ENCODE measurements at places on chromosomes 16 and 17.
A peak's percentile ranks its signal among the peaks of the same experiment; 100 is the strongest.

DNA sequence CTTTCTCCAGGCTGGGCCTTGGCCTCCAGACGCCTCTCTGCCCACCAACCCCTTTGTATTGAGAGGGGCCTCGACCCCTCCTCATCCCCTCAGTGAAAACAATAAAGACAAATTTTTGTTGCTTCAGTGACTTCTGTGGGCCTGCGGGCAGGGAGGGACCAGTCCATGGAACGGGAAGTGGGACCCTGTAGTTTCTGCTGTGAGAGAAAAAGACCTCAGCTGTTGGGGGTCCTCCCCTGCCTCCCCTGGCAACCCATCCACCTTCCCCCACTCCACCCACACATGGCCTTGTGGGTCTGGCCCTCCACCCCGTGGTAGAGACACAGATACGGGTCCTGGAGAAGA is 3.5 kb downstream of the PPY start:
- DNase-seq, result no peak

DNA sequence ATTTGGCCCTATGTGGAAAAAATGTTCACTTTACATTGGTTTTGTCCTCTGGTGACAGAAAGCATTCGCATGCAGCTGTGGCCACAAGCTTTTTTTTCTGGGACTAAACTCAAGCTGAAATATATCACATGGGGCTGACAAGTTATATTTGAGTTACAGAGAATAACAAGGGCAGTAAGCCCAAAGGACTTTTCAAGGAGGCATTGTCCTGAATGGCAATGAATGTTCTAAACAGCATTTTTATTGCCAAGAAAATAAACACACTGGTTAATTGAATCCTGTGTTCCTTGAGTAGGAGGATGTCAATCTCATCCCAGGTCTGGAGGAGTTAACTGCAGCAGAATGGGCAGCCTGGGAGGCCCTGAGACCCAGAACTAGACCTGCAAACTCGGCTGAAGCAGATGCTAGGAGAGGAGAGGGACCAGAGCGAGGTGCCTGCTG is 114.5 kb downstream of the COPRS start:
- no peak for DNase-seq

DNA sequence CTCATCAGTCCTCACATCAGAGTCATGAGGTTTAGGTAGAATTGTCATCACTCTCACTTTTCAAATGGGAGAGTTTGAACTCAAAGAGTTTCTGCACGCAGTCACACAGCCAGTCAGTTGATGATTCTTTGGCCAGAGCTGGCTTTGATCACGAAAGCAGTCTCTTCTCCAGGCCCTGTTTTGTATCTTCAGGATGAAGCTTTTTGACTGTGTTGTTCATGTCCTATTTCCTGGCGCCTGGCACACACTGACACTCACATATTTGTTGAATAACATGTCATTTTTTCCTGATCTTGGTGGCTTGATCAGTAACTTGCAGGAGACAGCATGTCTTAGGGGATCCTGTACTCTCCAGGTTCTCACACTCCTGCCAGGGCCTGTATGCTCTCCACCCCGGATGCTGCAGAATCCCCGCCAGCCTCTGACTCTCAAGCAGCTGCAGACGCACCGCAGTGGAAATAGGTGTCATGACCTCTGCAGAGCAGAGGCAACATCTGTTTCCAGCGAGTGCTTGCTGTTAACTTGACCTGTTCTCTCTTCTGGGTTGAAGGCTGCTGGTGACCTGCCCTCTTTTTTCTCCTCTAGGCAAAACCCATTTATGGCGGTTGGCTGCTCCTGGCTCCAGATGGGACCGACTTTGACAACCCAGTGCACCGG is 33.0 kb downstream of the MPRIP start:
- peak; percentile 75 for DNase-seq

DNA sequence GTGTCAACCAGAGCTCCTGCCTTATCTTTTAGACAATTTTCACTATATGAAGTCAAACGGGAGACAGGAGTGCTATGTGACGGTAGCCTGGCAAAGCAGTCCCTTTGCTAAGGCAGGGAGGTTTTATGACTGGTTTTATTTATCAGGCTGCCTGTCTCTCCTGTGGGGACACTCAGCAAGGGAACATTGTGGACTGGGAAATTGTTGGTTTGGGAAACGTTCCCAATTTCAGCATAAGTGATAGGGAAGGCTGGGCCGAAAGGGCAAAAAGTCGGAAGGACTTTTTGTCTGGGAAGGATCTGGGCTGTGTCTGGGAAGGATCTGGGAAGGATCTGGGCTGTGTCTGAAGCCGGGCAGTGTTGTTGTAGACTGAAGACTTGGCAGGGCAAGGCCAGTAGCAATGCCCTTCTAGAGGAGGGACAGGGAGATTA is 211.2 kb downstream of the PARN start:
- DNase-seq, result no peak

Data from AG10803 (cell line).